ENCODE measurements at places on chromosomes 4 and X.

- DNase-seq: no peak
These were observed 80.5 kb upstream of the ADGRA3 start for GRCh38 chr4:22596409-22596808.

GRCh38 chrX:41716222-41716621, 7.8 kb upstream of the GPR82 start:
- no peak for DNase-seq

DNA sequence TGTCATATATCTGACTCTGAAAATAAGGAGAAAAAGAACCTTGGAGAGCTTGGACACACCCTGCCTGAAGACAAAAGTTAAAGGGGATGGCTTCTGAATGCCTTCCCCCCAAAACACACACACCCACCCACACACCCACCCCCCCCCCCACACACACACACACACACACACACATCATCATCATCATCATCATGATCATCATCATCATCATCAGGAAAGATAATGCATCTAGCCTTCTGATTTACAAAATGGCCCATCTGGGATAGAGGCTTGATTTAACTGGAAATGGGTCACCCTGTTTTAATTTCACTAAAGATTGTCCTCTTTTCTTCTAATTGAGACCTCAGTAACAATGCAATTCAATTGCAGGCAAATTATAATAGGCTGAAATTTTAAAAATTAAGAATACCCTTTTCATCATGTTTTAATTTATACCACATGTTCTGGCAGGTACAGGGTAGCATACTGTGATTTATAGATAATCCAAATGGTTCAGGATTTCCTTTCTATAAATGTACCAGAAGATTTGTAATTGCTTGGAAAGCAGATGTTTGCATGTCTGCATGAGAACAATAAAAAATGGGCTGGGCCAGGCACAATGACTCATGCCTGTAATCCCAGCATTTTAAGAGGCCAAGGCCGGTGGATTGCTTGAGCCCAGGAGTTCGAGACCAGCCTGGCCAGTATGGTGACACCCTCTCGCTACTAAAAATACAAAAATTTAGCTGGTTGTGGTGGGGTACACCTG, 56.5 kb downstream of the TRIM2 start:
- DNase-seq: no peak

DNA sequence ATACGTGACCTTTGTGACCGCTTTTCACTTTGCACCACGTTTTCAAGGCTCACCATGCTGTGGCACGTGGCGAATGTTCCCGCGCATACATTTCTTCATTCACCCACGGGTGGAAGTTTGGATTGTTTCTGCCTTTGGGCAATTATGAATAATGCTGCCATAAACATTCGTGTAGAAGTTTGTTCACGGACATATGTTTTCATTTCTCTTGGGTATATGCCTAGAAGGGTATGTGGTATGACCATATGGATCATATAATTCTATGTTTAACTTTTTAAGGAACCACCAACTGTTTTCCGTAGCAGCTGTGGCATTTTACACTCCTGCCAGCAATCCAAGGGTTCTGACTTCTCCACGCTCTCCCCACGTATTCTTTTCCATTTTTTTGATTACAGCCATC, 60.9 kb upstream of the MXD4 start:
- DNase-seq: no peak

- DNase-seq: no peak
These were observed 26.6 kb upstream of the PRPS1 start for GRCh38 chrX:107601759-107602158.

DNA sequence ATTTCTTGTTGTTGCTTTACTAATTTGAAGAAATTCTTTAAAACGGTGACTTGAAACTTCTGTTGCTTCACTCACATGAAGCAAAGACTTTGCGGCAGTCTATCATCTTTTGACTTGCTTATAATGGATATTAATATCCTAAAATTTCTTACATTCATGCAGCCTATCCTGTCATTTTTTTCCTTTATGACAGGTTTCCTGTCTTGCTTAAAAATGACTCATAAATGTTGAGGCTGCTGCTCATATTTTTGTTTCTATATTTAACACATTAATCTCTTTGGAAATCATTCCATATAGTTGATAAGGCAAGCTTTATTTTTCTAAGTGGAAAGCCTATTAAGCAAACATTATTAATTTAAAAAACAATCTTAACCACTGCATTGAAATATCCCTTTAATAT, 176.6 kb upstream of the GALNTL6 start:
- DNase-seq: no peak

GRCh38 chrX:10508891-10509290, 111.5 kb downstream of the MID1 start:
- DNase-seq: no peak

DNA sequence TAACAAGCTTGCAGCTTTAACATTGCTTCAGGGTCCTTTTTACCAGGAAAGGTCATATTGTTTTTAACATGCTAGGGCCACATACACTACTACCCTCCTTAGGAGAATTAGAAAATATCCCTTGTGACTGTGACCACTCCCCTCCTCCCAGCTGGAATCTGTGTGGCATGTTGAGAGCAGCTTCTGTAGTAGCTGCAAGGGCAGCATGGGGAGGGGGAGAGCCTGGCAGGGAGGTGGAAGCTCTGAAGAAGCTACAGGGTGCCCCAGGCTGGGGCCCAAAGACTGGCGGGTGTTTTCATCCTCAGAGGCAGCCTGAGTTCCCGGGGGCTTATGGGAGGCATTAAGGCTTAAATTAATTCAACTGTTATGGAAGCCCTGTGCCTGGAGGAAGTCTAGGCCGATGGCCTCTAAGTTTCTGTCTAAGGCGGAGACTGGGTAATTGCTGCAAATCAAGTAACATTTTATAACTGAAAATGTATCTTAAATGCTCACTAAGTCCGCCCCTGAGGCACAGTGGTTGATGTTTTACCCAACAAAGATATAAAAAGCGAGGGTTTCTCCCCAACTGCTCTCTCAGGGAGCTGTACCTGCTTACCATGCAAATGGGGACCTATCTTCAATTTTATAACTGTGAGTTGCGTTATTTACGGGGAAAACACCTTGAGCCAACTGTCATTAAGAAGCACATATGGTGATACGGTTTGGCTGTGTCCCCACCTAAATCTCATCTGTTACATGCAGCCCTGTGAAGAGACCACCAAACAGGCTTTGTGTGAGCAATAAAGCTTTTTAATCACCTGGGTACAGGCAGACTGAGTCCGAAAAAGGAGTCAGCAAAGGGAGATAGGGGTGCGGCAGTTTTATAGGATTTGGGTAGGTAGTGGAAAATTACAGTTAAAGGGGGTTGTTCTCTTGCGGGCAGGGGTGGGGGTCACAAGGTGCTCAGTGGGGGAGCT, 37.4 kb upstream of the STS start:
- no peak for DNase-seq

DNA sequence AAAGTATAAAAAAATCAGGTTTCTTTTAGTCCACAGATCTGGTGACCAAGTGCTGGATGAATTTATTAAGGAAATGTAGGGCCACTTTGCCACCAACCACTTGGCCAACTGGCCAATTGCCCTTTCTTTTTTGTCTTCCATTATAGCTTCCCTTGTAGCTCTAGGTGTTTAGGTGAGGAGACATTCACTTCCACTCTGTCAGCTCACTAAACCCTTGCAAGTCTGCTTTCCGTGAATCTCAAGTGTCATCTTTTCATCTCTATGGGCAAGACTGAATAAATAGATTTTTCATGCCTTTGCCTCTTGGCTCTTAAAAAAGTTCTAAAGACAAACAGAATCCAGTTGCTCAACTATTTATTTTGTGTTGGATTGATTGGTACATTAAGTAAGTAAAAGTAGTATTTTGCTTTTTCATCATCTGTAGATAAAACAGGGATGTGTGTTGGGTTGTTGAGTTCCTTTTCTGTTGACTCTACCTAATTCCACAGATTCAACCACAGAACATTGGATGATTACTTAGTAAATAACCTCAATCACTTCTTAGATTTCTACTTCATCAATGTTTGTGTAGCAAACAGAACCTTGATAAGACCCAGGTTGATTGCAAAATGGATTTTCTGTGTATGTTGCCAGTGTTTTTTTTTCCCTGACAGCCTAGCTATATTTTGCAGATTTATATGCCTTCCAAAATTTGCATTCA, 68.1 kb upstream of the GRXCR1 start:
- DNase-seq: no peak

GRCh38 chrX:10176121-10177003, 19.6 kb downstream of the CLCN4 start:
- DNase-seq: peak; percentile 64

DNA sequence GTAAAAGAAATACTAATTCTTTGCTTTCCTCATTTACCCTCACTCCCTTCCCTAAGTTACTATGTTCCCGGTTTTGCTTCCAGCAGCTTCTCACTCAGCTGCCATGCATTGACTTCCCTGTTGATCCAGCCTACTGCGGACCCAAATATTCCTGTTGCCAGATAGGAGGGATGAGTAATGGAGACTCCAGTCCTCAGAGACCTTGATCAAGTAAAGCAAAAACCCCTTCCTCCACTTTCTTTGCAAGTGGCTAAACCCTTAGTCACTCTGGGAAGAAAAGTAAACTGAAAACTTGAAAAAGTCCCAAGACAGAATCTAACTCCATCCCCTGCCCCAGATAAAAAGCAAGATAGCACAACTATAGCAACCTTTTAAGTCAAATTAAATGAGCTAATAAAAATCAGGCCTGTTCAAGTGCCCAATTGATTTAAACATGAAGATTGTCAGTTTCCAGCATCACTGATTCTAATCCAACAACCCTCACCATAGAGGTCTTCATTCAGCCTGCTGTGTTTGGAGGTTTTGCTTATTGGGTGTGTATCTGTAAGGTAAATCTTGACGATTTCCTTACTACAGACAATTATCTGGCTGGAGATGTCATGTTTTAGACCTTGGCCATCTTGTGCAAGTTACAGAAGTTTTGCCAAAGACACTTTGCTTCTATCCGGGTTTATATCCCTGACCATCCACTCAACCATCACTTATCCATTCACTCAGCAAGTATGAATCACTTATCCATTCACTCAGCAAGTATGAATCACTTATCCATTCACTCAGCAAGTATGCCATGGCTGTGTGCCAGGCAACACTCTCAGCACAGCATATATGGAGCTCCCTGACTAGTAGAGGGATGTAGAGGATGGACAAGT, 17.6 kb downstream of the FGFBP1 start:
- peak; percentile 93 for DNase-seq

- DNase-seq: no peak
These were observed 22.8 kb upstream of the VCX3A start for GRCh38 chrX:6557690-6558089.

DNA sequence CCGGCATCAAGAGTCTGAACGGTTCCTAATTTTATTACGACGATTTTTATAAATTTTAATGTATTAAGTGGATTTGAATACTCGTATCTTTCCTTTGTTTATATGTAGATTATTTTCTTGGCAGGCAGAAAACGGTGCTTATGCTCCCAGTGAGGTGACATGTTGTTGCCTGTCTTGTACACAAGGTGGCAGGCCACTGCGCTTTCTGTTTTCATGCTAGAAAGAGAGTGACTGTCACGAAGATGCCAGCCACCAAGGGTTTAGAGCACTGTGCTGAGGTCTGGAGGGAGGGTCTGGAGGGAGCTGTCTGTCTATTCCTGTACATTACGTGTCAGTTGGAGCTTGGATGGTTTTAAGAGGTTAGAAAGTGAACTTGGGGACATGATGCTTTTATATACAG, 87.7 kb downstream of the SHROOM2 start:
- no peak for DNase-seq

DNA sequence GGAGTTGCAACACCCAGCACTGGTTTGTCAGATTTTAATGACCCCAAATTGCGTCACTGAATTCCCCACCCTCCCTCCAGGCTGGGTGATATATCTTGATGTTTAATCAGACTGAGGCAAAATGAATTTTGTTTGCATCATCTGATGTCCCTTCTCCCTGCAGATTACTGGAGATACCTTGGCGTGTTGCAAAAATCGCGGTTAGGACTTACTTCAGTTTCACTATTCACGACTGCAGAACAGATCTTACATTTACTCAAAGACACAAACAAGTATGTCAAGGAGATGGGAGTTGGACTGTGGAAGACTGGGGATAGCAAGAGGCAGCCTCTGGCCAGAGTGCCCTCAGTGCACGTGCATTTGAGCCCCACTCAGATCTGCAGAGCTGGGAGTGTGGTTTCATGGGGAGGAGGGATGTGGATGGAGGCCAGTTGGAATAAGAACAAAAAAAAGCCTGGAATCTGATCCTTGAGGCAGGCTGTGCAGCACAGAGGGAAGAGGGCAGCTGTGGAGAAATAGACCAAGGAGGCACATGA, 92.2 kb upstream of the MTM1 start:
- DNase-seq: no peak

- DNase-seq: no peak
These were observed 464.6 kb downstream of the PCDH18 start for GRCh38 chr4:137067735-137068134.

GRCh38 chr4:5416637-5417036, 291.7 kb downstream of the EVC2 start:
- DNase-seq: no peak

- DNase-seq: no peak
These were observed 23.0 kb downstream of the PRSS12 start for GRCh38 chr4:118329849-118330248.

GRCh38 chr4:153623491-153623890, 60.6 kb upstream of the TLR2 start:
- DNase-seq: no peak

GRCh38 chr4:14419516-14419915, 582.8 kb upstream of the CPEB2 start:
- no peak for DNase-seq

GRCh38 chrX:109626637-109627036, 1.7 kb upstream of the KCNE5 start:
- no peak for DNase-seq

- DNase-seq: peak; percentile 43
These were observed 36.0 kb downstream of the ARHGAP6 start for GRCh38 chrX:11629593-11630211.

GRCh38 chrX:10749113-10749512, 128.7 kb upstream of the MID1 start:
- peak; percentile 76 for DNase-seq

DNA sequence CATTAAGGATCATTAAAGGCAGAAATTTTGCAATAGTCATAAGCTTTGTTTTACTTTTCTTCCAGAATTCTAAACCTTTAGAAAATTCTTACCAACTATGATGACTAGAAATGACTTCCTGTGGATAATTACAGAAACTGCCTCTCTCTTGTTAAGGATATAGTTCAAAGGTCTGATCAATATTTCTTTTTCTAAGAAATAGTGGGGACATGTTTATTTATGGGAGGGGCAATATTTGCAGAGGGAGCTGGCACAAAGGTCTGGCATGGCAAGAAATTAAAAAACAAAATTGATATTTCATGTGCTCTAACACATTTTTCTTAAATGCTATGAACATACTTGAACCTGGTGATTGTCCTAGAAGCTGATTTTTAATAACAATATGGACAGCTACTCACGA, 448.9 kb downstream of the KCTD8 start:
- no peak for DNase-seq

GRCh38 chr4:129546531-129546930, 450.6 kb downstream of the C4orf33 start:
- DNase-seq: no peak

DNA sequence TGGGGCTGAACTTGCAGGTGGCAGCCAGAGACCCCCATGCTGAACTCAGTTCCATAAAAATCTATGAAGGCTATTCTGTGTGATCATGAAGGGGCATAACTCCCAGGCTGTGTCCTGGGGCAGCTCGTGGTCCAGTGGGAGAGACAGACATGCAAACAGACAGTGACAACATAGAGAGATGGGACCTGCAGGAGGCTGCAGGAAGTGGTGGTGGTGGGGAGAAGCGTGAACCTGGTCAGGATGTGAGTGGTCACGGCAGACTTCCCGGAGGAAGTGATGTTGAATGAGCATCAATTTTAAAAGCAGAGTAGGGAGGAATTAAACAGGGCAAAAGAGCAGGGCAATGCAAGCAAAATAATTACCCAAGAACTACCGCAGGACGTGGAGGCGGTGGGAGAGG, 23.2 kb upstream of the SORCS2 start:
- no peak for DNase-seq

GRCh38 chrX:127459790-127460189, 592.4 kb downstream of the ACTRT1 start:
- no peak for DNase-seq

Measured in mammary epithelial cell (primary cell).